ENCODE measurements at places on chromosomes 11 and 22.

DNA sequence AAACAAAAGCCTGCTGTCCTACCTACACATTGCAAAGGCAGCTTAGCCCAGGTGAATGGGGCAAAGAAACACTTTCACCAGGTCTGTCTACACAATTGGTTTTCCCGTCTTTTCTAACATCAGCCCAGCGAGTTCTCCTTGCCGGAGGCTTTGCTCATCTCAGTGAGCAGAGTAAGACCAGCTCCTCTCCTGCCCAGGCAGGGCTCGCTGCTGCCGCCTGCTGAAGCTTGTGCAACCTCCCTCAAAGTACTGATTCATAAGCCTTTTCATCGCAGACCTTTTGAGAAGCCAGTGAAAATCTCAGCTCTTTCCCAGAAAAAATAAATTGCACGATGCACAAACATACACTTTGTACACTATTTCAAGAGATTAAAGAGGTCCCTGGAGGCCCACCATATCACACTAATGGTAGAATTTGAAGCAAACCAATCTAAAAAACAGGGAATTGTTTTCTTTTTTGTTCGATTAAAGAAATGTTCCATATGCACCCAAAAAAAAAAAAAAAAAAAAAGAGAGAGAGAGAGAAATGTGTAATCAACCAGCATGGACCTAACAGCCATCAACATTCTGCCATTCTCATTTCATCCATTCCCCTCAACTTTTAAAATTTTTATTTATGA, 328.1 kb upstream of the MPPED2 start:
- DNase-seq = peak; percentile 34

- DNase-seq = no peak
Measured at GRCh38 chr11:127379686-127380085, 379.1 kb upstream of the KIRREL3 start.

DNA sequence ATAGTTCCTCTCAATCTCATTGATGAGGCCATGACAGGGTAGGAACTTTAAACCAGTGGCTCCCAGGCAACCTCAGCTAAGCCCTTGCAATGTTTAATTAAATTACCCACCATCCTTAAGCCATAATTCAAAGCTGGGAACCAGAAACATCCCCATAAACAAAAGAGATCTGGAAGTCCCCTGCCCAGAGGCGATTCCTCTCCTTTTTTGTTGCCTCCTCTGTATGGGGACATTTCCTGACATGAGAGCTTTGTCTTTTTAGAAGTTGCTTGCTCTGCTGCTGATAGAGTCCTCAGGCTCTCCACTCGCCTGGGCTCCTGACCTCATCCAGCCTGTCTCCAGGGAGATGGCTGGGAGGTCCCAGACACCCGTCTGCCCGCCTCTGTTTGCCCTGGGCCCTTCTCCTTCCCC, 3.2 kb downstream of the DTX4 start:
- DNase-seq = no peak

DNA sequence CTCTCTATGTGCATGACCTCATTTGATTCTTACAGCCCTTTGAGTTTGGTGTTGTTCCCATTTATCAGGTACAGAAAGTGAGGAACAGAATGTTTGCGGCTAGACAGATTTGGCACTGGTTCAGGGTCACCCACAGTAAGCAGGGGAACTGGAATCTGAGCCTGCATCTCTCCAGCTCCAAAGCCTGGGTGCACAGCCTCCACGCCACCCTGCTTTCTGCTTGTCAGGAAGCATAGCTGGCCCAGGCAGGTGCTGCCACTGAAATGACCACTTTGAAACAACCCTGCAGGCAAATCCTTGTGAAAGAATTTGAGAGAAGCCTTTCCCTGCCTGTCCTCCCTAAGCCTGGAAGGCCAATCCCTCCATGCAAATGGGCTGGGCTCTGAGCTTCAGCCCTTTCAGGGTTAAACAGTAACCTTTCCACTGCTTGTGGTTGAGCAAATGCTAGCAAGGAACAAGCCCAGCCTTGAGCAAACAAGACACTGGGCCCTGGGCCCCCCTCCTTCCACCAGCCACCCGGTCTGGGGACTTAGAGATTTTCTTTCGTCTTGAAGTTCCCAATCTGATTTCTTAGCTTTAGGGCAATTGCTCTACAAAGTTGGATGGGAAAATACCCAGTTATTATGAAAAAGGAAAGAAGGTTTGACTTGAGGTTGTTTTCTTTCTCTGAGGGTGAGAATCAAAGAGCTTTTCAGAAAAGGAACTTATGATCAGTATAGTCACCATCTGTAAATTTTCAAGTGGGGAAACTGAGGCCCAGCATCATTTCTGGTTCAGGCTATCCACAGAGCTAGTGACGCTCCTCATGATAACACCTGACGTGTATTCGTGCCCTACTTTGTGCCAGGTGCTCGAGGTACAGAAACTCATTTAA, 19.4 kb downstream of the EHF start:
- DNase-seq = peak; percentile 91

DNA sequence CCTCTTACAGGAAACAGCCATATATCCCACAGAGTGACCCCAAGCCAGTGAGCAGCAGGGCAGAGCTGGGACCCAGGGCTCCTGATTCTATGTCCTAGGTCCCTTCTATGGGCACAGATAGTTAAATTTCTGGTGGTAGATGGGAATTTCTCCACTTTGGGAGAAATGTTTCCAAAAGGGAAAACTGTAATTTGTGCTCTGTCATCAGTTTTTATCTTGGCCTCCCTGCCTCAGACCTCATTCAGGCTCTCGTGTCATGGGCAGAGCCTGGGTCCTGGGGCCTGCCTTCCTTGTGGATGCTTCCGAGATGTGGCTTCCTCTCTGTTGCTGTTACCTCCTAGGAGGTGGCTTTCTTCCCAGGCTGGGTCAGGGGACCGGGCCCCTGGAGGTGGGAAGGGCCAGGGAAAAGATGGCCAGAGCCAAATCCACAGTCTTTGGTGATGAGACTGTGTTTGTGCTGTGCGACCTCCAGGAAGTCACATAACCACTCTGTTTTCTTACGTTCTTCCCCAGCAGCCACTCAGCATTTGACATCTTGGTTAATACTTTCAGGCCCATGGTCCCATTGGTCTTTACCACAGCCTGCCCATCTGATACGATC, 8.6 kb downstream of the LRRC32 start:
- DNase-seq = no peak

GRCh38 chr22:40606306-40606705, 30.2 kb downstream of the MRTFA start:
- DNase-seq = no peak

GRCh38 chr11:9664276-9665171, 647 bp downstream of the SWAP70 start:
- DNase-seq = peak; percentile 76

DNA sequence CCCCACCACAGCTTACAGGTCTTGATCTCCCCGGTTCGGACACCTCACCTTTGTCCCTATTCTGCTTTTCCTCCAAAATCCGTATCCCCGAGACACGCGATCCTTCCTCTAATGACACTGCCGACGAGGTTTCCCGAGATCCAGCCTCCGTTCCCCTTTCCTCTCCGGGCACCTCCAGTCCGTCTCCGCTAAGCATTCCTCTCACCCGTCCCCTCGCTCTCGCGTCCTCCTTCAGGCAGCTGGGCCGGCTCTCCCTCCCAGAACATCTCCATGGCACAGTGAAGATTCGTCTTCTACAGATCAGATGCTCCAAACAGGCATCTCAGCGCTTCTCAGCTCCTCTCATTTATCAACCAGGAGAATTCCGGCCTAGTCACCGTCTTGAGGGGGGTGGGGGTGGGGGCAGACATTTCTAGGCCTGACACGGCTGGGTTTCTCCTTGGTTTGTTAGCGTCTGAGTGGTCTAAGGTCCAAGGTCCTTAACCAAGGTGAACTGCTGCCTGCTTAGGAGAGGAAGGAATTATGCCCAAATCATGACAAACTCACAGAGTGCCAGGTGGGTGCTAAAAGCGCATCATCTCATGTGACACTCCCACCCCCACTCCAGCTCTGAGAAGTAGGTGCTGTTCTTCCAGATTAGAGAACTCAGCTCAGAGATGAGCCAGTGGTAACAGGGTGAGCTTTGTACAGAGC, at the start of gene SPTBN2:
Gene SPTBN2, minus strand, starts transcription at position 524 of the 693 bp plus-strand sequence. CDS start 7,976 bp downstream, outside the sequence.
- no peak for DNase-seq

- DNase-seq = peak; percentile 80
Measured at GRCh38 chr11:77472991-77473800, 698 bp downstream of the PAK1 start.

- DNase-seq = no peak
Measured at GRCh38 chr11:70732023-70732880, 333.9 kb downstream of the CTTN start.

GRCh38 chr22:33538277-33538885, 381.9 kb downstream of the LARGE1 start:
- DNase-seq = no peak

GRCh38 chr22:26524870-26525269, 12.6 kb upstream of the TFIP11 start:
- DNase-seq = no peak

DNA sequence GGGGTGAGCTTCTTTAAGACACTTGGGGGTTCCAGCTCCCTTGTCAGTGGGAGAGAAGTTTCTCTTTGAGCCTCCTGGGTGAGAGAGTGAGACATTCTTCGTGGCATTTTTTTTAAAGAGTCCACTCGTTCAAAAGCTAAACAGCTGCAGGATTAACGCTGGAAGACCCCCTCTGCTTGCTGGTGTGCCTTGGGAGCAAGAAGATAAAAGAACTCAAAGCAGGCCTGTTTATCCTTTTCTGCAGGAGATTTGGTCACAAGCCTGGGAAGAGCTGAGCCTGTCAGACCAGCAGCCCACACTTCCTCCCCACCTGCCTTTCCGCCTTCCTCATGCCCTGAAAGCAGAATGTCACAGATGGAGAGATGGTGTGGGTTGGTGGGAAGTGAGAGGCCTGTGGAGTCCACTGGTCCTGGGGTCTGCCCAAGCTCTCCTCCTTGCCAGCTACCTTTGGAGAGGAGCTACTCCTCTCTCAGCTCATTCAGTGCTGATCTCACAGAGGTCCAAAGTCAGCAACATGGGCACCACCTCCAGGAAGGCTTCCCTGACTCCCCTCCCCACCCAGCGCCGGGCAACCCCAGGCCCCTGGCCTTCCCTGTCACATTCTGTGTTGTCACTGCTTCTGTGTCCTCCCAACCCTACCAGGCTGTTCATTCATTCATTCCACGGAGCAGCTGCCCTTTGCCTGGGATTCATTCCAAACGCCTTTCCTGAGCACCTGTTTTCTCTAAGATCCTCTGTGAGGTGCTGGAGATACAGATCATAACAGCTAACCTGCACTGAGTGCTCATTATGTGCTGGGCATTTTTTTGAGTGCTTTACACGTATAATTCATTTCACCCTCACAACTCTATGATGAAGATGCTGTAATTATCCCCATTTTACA, 6.7 kb downstream of the GDPD5 start:
- DNase-seq = no peak

- DNase-seq = no peak
Measured at GRCh38 chr11:74577181-74577580, 15.2 kb upstream of the POLD3 start.

DNA sequence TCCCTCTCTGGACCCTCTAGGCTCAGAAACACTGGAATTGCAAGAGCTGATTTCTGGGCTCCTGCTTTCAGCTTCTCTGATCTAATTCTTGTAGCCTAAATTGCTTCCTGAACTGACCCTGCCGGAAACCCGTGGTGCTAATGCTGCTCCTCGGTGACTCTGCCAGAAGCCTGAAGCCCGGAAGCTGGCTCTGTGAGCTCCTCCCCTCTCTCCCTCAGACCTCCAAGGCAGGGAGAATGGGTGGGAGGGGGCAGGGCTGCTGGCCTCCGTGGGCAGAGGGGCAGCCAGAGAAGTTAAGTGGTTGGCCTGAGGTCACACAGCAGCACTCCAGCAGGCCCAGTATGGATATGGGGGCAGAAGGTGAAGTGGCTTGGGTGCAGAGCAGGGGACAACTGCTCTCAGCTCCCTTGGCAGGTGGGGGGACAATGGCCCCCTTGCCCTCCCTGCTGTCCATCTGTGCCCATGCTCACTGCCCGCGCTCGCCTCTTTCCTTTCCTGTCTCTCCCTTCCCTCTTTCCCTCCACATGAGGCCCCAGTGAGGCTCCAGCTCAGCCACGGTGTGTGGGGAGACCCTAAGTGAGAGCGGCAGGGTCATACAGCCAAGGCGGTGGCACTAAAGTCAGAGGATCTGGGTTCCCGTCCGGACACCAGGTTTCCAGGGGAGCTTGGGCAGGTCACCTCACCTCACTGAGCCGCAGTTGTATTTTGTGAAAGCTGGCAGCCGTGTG, 16.2 kb downstream of the CAPN5 start:
- DNase-seq = peak; percentile 26

DNA sequence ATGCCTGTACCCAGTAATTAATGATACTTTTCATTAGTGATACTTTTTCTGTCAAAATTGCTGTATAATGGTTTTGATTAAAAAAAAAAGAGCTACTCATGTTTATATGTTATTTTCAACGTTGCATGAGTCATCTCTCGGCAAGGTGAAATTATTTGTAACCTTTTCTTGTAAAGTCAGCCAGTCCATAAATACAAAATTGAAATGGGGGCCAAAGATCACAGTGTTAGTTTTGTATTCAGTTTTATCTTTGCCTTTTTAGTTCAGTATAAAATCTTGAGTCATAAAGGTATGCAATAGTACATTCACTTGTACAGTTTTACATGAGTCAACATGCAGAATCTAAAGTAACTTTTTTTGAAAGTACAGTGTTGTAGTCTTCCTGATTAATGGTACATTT, 4.3 kb downstream of the ARHGEF12 start:
- no peak for DNase-seq

DNA sequence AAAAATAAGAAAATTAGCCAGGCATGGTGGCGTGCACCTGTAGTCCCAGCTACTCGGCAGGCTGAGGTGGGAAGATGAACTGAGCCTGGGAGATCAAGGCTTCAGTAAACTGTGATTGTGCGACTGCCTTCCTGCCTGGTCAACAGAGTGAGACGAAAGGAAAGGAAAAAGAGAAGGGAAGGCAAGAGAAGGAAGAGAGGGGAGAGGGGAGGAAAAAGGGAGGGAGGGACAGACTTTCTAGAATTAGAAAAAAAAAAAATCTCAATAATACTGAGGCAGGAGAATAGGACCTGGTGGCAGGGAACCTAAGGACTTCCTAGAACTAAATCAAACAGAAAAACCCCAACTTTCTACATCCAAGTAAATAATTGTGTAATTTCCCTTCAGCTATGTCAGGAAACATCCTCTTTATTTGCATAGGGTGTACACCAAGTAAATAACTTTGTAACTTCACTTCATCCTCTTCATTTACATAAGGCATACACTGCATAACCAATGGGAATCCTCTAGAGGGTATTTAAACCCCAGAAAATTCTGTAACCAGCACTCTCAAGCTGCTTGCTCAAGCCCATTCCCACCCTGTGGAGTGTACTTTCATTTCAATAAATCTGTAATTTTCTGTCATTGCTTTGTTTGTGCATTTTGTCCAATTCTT, 8.7 kb downstream of the SBF2 start:
- DNase-seq = no peak

GRCh38 chr11:102485095-102485722, 32.6 kb upstream of the TMEM123 start:
- DNase-seq = no peak

DNA sequence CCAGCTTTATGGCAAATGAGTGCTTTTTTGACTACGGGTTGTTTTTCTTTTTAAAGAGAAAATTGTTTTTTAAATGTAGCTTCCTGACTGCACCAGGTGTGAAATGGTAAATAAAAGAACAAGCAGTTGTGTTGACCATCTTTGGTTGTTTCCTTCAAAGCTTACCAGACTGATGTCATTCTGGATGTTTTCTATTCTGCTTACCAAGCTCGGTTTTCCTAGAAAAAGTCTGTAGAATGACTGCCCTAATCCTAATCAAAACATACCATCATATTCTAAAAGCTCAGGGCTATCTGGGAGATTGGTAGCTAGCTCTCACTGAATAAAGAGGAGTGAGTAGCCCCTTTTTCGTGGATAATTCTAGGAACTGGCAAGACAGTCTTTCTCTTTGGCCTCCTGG, 77.7 kb downstream of the GAB2 start:
- DNase-seq = no peak

GRCh38 chr11:19734171-19734570, 21.5 kb downstream of the NAV2 start:
- DNase-seq = no peak
